ENCODE measurements at places on chromosomes 12 and 14. TPM values are rescaled to one million over a fixed set of nuclear protein-coding genes. Genes with fewer than 3 reads are reported as not detected.

Gene TTC6
- not detected for total RNA-seq

Gene EFS
- not detected for total RNA-seq

Gene MGST1
- not detected for total RNA-seq

Gene STAB2
- total RNA-seq = not detected

Gene NEUROD4
- not detected for total RNA-seq

Gene TMEM229B
- 4.8 TPM for total RNA-seq

Gene NANOG
- total RNA-seq = not detected

Gene KLRB1
- 62.0 TPM for total RNA-seq

GRCh38 chr12:13204428-13204827, 7.9 kb downstream of the EMP1 start:
- no peak for DNase-seq

GRCh38 chr12:47834199-47834903, 14.6 kb upstream of the HDAC7 start:
- no peak for DNase-seq

DNA sequence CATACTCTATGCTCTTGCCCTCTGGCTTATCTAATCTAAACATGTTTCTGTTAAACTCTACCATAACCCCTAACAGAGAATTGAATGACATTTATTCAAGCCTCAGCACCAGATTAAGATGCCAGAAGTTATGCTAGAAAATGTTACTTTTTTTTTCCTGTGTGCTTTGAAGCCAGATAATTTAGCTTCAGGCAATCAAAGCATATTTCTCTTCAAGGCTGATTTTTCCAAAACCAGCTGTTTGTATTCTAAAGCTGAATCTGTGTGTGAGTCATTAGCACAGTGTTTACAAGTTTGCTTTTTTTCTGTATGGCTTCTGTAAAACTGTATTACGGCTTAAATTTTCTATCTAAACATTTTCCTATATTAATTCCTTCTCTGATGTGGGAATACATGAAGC, 326.1 kb downstream of the FSCB start:
- DNase-seq = no peak

DNA sequence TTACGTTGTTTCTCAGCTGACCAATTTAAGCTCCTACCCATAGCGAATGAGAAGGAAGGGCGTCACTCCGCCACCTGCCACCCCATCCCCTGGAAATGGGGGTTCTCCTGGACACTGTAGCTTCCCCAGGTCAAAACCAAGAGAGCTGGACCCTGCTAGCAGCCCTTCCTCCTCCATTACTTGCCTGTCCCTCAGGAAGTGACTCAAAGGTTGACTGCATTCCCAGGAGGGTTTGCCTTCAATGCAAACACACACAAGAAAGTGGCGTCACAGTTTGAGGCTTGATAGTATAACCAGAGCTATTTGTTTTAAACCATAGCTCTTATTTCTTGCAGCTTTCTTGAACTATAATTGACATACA, 79.1 kb downstream of the KCNK13 start:
- DNase-seq = no peak

GRCh38 chr12:6540181-6540877, 6.0 kb downstream of the GAPDH start:
- DNase-seq = no peak

DNA sequence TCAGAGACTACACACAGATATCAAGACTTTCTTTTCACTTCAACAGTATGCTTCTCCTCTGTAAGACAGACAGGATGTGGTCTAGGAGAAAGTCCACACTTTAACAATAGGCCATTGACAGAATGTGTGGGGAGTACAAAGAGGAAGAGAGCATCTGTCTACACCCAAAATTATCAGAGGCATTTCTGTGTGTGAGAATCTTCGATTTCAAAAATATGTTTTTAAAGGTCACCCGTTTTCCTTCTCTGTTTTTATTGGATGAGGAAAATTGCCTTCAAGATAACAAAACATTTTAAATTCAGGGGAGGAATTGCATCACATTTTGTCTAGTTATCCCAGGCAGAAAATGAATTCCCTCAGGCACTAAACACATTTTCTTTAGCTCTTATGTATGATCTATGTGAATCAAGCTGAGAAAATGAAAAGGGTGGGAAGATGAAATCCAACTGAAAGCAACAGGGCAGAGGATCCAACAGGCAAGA, 16.4 kb downstream of the NAV3 start:
- no peak for DNase-seq

GRCh38 chr14:88621100-88621499, 58.3 kb downstream of the ZC3H14 start:
- no peak for DNase-seq

GRCh38 chr14:23435543-23436326, at the start of gene MYH7:
Gene MYH7, minus strand, starts transcription at chr14:23435660. Its CDS starts 1,928 bp downstream, at chr14:23433732.
- DNase-seq = peak; percentile 23

Data from CD8-positive, alpha-beta T cell (primary cell).